Amygdala (tissue), 56 donors: ENCODE measurements at places on chromosomes 3 and 15.

GRCh38 chr3:123048480-123049237, 18.2 kb upstream of the PDIA5 start:
- no peak for DNase-seq

GRCh38 chr15:42080186-42080918, 14.0 kb downstream of the PLA2G4D start:
- DNase-seq = no peak

DNA sequence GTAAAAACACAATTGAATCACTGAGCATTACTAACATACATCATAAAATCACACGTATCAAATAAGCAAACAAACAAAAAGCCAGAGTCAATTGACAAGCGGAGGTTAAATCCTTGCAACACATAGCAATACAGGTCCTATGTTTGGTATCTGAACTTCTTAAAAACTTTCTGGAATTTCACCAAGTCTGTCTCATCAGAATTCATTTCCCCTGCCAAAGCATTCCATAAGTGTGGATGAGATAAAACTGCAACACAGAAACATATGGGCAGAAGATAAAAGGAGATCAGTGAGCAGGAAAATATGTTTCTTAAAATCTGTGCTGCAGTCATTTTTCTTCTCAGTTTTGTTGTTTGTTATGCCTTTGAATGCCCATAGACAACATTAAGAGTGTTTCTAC, 1155.5 kb downstream of the TBL1XR1 start:
- no peak for DNase-seq

DNA sequence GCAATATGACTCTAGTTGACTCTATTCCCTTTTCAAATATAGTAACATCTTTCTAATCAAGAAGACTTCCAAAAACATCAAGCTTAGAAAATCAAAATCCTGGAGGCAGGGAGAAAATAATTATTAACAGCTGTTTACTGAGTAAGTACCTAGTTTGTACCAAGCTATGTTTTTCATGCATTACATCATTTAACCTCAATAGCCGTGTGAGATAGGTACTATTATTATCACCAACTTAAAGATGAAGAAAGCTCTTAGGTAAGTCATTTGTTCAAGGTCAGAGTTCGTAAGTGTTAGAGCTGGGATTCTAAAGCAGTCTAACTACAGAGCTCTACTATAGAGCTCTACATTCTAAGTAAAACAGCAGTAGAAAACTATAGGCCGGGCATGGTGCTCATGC, 41.6 kb downstream of the GSK3B start:
- no peak for DNase-seq

DNA sequence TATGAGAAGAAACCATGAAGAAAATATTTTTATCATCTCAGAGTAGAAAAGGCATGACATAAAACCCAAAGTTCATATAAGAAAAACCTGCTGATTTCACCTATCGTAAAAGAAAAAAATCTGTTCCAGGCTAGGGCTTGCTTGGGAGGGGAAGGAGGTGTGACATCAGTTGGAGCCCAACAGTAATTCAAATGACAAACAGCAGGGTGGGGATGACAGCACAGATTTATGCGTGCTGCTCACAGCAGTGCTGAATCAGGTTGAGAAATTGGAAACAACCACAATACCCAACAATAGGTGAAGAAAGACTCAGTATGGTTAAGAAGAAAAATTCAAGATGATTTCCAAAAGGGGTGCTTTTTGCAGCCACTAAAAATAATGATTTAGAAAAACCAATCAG, 172.4 kb downstream of the PDE8A start:
- no peak for DNase-seq

GRCh38 chr15:93866948-93867347, 364.4 kb upstream of the MCTP2 start:
- DNase-seq = no peak

DNA sequence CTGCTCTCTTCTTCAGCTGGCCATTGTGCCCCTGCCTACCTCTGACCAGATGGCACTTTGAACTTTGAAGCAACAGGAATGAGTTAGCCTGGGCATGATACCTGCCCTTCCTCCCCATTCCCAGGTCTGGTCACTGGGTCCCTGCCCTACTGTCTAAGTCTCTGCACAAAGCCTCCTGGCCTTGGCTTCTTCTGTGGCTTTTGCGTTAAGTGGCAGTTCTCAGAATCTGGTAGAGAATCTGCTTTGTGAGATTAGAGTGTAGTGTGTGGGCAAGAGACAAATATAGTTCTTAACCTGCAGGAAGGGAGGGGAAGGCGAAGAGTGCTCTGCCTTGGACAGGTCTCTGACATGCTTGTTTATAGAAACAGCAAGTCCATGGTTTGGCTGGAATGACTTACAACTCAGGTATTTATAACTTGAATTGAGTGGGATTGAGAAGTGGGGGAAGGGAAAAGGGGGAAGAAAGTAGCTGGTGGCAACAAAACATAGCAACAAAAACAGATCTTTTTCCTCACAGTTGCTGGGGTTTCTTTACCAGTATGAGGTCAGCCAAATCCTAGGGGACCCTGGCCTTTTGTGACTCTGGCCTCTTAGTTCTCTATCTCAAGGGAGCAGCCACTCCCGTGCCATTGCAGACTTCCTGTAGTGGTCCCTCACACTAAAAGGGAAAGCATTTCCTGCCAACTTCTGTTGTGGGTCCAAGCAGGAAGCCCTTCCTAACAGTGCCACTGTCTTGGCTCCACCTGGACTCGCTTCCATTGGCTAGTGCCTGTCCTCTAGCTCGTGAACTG, 16.7 kb downstream of the MAPKBP1 start:
- DNase-seq = no peak

GRCh38 chr3:58167431-58168351, 43.1 kb downstream of the DNASE1L3 start:
- peak; percentile 19 for DNase-seq

GRCh38 chr3:153961494-153961893, 159.7 kb upstream of the ARHGEF26 start:
- no peak for DNase-seq

GRCh38 chr15:77815015-77815414, 182.3 kb upstream of the LINGO1 start:
- DNase-seq = no peak

DNA sequence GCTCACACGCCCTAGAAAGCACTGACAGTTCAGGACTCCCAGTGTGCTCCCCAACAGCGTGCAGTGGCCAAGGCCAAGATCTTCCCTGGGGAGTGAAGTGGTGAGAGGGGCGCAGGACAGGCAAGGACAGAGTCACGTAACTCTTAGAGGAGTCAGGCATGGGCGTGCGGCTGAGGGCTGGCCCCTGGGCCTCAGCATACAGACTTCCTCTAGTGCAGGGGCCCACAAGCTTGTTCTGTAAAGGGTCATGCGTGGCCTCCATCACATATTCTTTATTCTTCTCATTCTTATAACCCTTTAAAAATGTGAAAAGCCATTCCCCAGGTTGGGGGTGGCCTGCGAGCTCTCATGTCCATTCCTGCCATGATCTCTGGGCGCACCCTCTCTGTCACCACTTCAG, 25.2 kb downstream of the TMEM43 start:
- DNase-seq = no peak

GRCh38 chr15:29743475-29743874, 78.8 kb downstream of the TJP1 start:
- no peak for DNase-seq

GRCh38 chr3:175193815-175194518, 334.8 kb downstream of the NAALADL2 start:
- no peak for DNase-seq

DNA sequence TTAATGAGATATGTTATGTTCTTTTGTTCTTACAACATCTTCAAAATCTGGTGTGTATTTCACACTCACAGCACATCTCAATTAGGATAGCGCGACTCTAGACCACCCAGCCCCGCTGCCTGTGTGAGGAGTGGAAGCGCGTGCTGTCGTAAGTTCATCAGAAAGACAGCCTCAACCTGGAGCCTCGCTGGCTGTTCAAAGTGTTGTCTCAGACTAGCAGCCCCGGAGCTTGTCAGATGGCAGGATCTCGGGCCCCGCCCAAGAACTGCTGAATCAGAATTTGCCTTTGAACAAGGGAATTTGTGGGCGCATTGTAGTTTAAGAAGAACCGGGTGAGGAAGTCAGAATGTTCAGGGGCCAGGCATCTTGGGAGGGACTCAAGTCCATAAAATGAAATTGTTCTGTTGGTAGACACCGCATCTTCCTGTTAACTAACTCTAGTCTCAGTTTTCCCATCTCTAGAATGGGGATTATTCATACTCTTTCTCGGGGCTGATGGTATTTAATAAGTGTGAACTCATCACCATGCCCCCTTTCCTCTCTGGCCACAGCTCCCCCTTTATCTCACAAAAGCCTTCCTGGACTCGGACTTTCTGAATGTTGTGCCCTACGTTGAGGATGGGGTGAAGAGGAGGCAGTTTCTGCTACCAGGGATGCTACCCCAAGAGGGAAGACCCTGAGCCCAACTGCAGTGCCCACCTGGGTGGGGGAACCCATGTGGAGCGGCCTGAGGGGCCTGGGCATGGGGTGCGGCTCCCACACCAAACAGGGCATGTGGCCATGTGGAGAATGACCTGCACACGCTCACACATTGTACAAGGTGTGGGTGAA, 40.4 kb downstream of the BHLHE40 start:
- no peak for DNase-seq

DNA sequence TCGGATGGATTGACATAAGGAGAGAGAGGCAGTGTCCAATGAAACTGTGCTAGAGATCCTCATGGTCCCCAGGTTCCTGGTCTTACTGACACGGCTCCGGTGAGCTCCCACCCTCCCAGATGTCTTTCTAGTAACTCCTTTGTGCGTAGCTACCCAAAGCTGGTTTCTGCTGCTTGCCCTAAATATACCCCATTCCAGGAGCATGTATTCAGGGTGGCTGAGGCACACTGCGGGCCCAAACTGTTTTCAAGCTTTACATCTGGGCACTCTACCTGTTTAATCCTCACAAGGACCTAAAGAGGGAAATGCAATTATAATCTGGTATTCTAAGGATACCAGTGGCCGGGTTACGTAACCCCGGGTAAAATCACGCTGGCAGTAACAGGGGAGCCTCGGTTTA, 161.2 kb upstream of the NSMCE3 start:
- DNase-seq = no peak
